ENCODE measurements at places on chromosomes 12 and 14. TPM values are rescaled to one million over a fixed set of nuclear protein-coding genes. Genes with fewer than 3 reads are reported as not detected.

SPATA7 gene
- total RNA-seq = 25.7 TPM

OTX2 gene
- total RNA-seq = 0.23 TPM

CD27 gene
- total RNA-seq = 0.12 TPM

KCNH3 gene
- total RNA-seq = 7.9 TPM

SLC22A17 gene
- 81.9 TPM for total RNA-seq

RD3L gene
- total RNA-seq = 0.23 TPM

COCH gene
- 2.3 TPM for total RNA-seq

TAS2R20 gene
- total RNA-seq = 9.4 TPM

ENDOU gene
- total RNA-seq = not detected

VWF gene
- total RNA-seq = 34.8 TPM

FOXN4 gene
- total RNA-seq = 0.29 TPM

SOCS2 gene
- total RNA-seq = 45.3 TPM

GNG2 gene
- total RNA-seq = 53.6 TPM

SALL2 gene
- 19.8 TPM for total RNA-seq

MYF6 gene
- total RNA-seq = 23.4 TPM

SERPINA12 gene
- total RNA-seq = not detected

AHSA1 gene
- total RNA-seq = 81.7 TPM

PPP2R3C gene
- total RNA-seq = 26.6 TPM

CEBPE gene
- total RNA-seq = 1.1 TPM

TMEM117 gene
- total RNA-seq = 20.0 TPM

OVCH1 gene
- 0.41 TPM for total RNA-seq

TAPBPL gene
- total RNA-seq = 19.5 TPM

CCDC198 gene
- 176 TPM for total RNA-seq

KRT85 gene
- total RNA-seq = not detected

ASPG gene
- 12.3 TPM for total RNA-seq

RNF212B gene
- total RNA-seq = 0.18 TPM

PLCZ1 gene
- total RNA-seq = 1.2 TPM

MYH6 gene
- total RNA-seq = 0.64 TPM

MYH7 gene
- total RNA-seq = 55.8 TPM

SERPINA10 gene
- total RNA-seq = 0.06 TPM

SP7 gene
- total RNA-seq = 0.23 TPM

KCNJ8 gene
- 28.3 TPM for total RNA-seq

KRT3 gene
- not detected for total RNA-seq

TAS2R7 gene
- not detected for total RNA-seq

NRIP2 gene
- total RNA-seq = 8.4 TPM

TMCC3 gene
- 23.3 TPM for total RNA-seq

PIK3C2G gene
- total RNA-seq = 8.4 TPM

DTX1 gene
- 20.1 TPM for total RNA-seq

KIF26A gene
- 28.4 TPM for total RNA-seq

RNASE1 gene
- 198 TPM for total RNA-seq

PZP gene
- 1.6 TPM for total RNA-seq

SLC6A13 gene
- total RNA-seq = 25.9 TPM

PRDM4 gene
- 31.5 TPM for total RNA-seq

LYZ gene
- 115 TPM for total RNA-seq

ZCRB1 gene
- total RNA-seq = 38.4 TPM

RPS29 gene
- total RNA-seq = 1,629 TPM

PAWR gene
- 232 TPM for total RNA-seq

CNTN1 gene
- 47.3 TPM for total RNA-seq

Data from metanephros (tissue), 2 donors.